ENCODE measurements at places on chromosomes 1 and 21.

GRCh38 chr1:157409927-157410326 is 142.4 kb downstream of the FCRL5 start:
- no peak for DNase-seq

DNA sequence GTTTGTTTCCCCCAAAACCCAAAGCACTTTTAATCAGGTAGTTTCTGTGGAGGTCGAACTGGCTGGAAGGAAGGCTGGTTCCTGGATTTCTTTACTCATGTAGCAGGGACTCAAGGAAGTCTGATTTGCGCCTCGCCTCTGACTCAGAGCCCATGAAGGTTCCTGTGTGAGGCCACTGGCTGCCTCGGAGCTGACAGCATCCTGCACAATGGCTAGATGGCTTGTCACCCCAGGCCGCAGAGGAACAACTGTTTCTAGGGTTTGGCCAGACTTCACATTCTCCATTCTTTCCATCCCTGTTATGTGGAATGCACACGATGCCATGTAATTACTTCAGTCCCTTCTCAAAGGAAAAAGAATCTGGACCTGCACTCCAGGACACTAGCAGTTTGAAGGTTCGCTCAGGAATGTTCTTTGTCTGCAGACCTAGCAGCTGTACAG is 39.1 kb upstream of the PRSS38 start:
- no peak for DNase-seq

DNA sequence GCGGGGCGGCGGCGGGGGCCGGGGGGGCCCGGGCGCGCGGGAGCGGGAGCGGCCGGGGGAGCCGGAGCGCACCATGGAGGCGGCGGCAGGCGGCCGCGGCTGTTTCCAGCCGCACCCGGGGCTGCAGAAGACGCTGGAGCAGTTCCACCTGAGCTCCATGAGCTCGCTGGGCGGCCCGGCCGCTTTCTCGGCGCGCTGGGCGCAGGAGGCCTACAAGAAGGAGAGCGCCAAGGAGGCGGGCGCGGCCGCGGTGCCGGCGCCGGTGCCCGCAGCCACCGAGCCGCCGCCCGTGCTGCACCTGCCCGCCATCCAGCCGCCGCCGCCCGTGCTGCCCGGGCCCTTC is 546 bp downstream of the SKI start:
- DNase-seq, result no peak

GRCh38 chr1:11412141-11412540 is 66.8 kb upstream of the DISP3 start:
- no peak for DNase-seq

GRCh38 chr1:166087734-166088571 is 78.8 kb downstream of the FAM78B start:
- DNase-seq, result no peak

GRCh38 chr1:217048104-217048707 is 325.0 kb upstream of the ESRRG start:
- no peak for DNase-seq

DNA sequence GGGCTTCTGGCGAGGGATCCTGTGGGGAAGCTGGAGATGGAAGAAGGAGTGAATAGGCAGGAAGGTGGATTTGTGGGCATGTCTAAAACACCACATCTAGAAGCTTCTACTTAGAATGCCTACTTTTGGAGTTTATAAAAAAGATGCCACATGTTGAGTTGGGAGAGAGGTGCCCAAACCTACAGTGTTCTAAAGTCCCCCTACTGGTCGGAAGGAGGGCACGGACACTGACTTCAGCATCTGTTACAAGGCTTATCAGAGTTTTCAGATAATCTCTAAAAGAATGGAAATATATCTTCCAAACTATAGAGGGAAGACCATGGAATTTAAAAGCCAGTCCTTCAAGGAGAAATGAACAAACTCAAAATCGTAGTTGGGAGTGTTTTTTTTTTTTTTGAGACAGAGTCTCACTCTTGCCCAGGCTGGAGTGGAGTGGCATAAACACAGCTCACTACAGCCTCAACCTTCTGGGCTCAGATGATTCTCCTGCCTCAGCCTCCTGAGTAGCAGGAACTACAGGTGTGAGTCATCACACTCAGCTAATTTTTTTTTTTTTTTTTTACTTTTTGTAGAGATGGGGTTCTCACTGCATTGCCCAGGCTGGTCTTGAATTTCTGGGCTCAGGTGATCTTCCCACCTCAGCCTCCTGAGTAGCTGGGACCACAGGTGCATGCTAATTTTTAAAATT is 14.8 kb downstream of the IBA57 start:
- DNase-seq, result no peak

DNA sequence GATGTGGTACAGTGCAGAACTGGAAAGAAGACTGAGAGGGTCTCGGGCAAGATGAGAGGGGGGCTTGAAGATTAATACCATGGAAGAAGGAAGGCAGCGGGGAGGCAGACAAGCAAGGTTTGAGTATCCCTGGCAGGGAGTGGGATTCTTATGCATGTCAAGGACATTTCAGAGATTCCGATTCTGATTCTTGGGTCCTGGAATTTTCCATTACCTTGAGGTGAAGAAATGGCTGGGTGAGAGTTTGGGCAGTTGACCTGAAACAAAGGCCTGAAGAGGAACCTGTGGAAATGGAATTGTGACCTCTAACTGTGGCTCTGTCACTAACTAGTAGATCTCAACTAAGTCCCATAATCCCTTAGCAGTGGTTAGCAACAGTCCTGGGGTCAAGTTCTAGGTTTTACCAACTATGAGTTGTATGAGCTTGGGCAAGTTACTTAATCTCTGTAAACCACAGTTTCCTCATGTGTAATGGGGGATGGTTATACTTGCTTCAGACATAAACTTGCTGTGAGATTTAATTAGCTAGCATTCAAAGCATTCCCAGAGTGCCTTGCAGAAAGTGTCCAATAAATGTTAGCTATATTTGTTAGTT is 8.6 kb upstream of the ACTN2 start:
- no peak for DNase-seq

GRCh38 chr1:154344977-154345837 is 19.9 kb downstream of the ATP8B2 start:
- DNase-seq, result no peak

GRCh38 chr1:1122981-1123480 is 7.1 kb upstream of the C1orf159 start:
- no peak for DNase-seq

GRCh38 chr1:237187842-237188241 is 145.9 kb downstream of the RYR2 start:
- no peak for DNase-seq

GRCh38 chr1:35929730-35930592 is 944 bp upstream of the AGO3 start:
- DNase-seq, result peak; percentile 53

- peak; percentile 64 for DNase-seq
Observed at GRCh38 chr1:151024540-151025146, 11.7 kb upstream of the BNIPL start.

DNA sequence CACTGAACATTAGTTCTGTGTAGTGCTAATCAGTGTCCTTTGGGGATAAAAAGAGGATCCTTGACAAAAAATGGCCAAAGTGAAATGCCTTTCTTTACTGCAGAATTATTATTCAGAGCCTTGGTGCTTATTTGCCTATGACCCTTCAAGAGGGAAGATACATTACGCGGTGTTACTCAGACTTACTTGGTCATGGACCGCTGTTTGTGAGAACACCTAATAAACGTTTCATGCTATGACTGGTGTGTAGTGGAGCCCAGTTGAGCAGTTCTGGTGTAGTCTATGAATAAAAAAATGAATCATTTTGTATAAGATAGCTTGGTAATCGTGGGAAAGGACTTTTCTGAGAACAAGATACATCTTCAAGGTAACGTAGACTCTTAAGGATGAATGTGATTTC is 8.3 kb downstream of the NFYC start:
- no peak for DNase-seq

All from kidney glomerular epithelial cell (primary cell).